ENCODE measurements at places on chromosomes 12 and 14.

DNA sequence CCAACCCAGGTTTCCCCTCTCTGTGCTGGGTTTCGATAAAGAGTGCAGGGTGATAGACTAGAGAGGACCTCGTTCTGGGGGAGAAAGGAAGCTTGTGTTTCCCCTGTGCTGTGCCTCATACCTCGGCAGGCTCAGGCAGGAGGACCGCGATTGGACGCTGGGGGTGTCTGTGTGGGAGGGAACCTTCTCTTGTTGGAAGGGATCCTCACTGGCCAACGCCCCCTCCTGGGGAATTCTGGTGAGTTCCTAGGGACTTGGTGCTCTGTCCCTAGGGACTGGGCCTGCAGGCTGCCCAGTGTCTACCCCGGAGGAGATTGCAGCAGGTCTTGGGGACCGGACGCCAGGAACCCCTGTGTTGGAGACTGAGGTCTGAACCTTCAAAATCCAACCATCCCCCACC is 157.4 kb upstream of the PRMT8 start:
- DNase-seq = no peak

DNA sequence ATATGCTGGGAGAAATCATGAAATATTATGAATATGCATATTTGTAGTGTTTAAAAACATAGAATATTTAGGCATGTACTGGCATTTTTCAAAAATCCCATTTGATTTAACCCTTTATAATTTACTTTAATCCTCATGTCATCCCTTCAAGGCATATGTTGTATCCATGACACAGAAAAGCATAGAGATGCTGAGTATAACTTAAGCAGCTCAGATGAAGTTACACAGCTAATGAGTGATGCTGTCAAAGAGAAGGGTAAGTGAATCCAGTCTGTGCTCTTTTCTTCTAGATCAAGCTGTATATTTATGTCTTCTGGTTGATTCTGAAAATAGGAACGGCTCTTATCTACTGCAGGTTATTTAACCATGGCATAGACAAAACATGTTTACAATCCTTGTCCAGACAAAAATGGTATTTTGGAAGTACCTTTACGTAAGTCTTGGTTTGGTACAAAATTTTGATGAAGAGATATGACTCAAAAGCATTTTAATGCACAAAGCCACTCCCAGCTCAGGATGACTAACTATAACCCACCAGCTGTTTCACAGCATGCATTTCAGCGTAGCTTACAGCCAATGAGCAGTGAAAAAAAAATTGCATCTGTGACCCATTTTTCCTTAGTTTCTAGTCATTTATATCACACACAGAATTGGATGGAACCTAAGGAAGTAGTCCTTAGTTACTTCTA is 201.7 kb downstream of the STXBP6 start:
- DNase-seq = no peak

GRCh38 chr14:68362846-68363245 is 430.0 kb downstream of the ZFP36L1 start:
- DNase-seq = no peak

- DNase-seq = no peak
Measured at GRCh38 chr12:21987755-21988154, 46.5 kb upstream of the ABCC9 start.

GRCh38 chr14:23696701-23697239 is 60.6 kb downstream of the DHRS2 start:
- DNase-seq = no peak

- DNase-seq = no peak
Measured at GRCh38 chr12:23626791-23627190, 322.7 kb downstream of the SOX5 start.

DNA sequence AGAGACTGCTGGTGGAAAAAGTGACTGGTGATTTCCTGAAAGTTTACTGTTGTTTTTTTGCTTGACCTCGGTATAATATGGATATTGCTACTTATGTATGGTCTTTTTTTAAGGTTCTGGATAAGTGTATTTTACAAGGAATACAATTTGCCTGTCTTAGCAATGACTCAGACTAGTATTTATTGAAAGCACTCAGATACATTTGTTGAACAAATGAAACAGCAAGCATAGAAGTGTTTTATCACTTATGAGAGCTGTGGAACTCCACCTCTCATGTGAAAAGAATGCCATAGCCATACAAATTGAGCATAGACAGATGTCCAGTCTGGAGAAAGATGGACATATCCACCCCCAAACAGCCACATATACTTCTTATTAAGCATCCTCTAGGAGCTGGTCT is 340.4 kb upstream of the FBXO33 start:
- no peak for DNase-seq

DNA sequence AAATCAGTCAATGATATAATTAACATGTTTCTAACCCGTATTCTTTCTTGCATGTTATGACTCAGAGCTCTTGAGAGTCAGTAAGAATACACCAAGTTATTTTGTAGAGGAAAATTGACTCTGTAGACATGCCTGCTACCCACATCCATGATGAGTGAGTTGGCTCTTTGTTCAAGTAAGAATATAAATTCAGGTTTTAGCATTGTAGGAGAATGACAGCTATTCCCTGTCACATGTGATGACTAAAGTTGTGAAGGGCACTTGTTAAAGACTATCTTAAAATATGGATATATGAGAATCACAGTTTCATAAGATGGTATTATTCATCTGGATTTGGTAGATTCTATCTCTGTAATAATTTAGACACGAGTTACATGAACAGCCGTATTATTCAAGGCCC is 209.1 kb downstream of the CCDC59 start:
- no peak for DNase-seq

DNA sequence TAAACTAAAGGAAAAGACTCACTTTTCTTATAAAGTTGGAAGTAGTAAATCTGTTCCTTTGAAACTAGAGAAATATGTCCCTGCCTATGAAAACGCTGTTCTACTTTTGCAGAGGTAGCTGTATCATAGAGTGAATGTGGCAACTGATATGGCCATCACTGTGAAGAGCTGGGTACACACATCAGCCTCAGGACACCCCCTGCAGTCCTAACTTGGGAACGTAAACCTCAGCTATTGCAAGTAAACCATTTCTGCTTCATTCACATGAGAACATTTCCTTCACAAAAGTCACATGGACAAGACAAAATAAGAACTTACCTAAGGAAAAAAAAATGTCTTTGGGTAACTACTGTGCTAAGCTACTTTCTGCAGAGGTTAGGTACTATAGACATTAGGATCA is 233.3 kb upstream of the PPFIA2 start:
- no peak for DNase-seq

DNA sequence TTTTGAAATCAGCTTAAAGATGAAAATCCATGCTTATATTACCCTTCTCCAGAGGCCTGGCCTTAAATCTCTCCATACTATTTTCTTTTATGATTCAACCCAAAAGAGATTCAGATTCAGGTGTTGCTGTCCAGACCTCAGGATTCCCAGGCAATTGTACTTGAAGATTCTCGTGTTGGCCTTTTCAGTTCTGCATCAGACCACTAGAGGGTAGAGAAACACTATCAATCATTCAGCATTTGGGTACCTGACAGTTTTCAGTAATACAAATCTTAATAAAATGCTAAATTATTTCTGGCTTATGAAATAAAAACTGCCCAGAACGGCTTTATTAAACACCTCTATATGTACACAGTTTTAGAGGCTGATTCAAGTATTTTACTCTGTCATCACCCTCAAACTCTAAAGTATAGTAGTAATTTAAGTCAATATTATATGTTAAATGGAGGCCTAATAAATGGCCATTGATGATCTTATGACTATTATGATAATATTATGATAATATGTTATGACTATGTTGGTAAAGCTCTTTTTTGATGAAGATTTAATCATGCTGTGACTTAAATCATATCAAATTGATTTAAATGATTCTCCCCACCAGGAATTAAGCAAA is 301.1 kb downstream of the DUSP6 start:
- no peak for DNase-seq

DNA sequence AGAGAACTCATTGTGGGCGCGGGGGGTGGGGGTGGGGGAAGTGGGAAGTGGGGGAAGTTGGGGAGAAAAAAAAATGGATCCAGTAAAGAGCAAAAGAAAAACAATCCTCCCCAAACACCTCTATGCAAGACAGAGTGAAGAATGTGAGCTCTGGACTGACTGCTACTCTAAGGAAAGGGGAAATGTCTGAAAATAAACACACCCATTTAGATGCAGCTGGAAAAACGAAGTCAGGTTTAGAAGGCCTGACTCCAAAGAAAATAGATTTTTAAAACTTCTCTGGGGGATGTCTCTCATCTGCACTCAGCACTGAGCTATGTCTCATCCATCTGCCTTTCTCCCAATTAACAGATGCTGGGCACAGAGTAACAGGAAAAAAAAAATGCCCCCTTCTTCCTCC is 904.4 kb downstream of the GALC start:
- DNase-seq = no peak

DNA sequence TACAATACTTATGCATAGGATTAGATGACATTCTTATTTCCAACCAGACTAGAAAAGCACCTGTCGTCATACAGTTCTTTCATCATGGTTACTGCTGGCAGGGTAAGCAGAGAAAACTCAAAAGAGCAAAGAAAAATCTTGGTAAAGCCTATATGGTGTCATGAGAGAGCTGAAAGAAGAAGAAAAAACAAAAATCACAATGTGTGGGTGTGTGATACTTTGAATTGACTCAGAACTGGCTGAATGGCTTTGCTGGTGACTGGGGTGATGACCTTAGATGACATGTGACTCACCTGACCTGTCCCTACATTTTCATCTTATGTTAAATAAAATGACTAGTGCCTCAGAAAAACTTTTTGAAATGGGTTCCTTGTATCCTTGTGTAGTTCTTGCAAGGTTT is 278.1 kb upstream of the LMO3 start:
- DNase-seq = no peak

DNA sequence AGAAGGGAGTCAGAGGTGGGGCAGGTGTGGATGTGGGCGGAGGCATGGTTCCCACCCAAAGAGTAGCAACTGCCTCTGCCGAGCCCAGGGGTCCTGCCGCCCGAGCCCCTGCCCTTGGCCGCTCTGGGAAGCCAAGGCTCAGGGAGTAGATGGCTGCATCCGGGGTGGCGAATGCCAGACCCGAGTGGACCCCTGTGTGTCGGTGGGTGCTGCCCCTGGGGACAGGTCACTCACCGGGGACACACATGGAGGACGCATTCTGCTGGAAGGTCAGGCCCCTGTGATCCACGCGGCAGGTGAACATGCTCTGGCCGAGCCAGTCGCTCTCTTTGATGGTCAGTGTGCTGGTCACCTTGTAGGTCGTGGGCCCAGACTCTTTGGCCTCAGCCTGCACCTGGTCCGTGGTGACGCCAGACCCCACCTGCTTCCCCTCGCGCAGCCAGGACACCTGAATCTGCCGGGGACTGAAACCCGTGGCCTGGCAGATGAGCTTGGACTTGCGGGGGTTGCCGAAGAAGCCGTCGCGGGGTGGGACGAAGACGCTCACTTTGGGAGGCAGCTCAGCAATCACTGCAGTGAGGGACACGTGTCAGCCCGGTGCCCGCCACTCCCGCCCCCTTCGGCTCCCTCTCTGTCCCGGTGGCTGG is 329.0 kb downstream of the TMEM121 start:
- no peak for DNase-seq

DNA sequence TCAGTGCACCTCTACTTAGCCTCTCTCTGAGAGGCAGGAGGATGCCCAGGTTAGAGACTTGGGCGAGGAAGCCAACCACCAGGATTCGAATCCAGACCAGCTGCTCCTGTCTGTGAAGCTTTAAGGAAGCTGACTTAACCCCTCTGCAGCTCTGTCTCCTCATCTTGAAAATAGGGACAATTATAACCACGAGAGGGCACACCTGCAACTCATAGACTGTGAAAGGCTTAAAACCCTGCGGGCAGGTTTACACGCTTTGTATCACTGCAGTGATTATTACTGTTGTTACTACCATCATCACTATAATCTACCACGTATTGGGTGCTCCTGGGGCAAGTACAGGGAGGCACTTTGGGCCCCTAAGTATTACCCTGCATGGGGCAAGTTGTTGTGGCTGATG is 379.8 kb downstream of the VRK1 start:
- DNase-seq = no peak

DNA sequence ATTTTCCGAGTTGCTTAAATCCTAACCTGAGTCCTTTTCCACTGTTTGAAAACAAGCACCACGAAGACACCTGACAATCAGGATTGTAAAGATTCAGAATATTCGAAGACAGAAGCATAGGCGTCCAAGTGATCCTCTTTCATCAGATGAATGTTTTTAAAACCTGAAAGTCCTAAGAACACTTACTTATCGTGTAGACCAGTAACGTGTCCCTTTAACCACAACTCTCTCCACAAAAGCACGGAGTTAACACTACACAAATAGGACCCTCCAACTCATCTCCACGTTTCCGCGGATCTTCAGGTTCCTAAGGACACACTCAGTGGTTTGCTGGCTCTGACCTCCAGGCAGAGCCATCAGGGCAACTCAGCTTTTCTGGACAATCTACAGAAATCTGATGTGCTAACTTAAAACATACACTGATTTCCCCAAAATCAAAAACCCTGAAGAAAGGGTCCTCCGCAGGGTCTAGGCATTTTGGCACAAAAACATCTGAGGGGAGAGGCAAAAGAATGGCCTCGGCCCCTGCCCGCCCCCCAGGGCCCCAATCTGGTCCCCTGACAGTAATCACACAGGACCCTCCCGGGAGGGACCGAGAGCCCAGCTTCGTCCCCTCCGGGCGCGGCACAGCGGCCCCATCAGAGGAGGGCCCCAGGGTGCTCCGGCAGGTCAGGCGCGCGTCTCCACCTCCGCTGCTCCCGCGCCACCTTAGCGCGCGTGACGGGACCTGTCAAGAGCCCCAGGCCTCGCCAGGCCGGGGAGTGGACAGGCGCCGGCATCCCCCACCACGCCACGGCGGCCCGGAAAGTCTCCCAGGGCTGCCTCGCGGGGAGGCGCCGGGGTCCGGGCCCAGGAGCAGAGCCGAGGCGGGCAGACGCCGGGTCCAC is 925 bp downstream of the DICER1 start:
- DNase-seq = peak; percentile 16

- no peak for DNase-seq
Measured at GRCh38 chr12:63782466-63782865, 2.8 kb downstream of the RXYLT1 start.

GRCh38 chr12:78853231-78853630 is 11.3 kb upstream of the SYT1 start:
- no peak for DNase-seq

DNA sequence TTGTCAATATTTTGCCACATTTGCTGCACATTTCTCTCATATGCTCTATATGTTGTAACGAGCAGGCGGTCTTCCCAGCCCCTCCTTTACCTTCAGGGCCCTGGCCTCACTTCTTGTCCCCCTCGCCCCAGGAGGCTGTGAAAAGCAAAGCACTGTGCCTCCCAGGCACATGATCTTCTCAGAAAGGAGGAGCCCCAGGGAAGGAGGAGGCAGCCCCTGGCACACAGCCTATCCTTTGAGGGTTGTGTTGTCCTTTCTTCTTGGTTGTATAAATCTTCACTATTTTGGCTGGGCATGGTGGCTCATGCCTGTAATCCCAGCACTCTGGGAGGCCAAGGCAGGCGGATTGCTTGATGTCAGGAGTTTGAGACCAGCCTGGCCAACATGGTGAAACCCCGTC is 77.0 kb downstream of the PPP2R5C start:
- DNase-seq = no peak

Data from stimulated activated CD4-positive, alpha-beta T cell treated with anti-CD3 and anti-CD28 coated beads, Interleukin-2, amount 100 ng/mL, for 48 hours (primary cell).